ENCODE measurements at places on chromosomes 11 and 22.

DNA sequence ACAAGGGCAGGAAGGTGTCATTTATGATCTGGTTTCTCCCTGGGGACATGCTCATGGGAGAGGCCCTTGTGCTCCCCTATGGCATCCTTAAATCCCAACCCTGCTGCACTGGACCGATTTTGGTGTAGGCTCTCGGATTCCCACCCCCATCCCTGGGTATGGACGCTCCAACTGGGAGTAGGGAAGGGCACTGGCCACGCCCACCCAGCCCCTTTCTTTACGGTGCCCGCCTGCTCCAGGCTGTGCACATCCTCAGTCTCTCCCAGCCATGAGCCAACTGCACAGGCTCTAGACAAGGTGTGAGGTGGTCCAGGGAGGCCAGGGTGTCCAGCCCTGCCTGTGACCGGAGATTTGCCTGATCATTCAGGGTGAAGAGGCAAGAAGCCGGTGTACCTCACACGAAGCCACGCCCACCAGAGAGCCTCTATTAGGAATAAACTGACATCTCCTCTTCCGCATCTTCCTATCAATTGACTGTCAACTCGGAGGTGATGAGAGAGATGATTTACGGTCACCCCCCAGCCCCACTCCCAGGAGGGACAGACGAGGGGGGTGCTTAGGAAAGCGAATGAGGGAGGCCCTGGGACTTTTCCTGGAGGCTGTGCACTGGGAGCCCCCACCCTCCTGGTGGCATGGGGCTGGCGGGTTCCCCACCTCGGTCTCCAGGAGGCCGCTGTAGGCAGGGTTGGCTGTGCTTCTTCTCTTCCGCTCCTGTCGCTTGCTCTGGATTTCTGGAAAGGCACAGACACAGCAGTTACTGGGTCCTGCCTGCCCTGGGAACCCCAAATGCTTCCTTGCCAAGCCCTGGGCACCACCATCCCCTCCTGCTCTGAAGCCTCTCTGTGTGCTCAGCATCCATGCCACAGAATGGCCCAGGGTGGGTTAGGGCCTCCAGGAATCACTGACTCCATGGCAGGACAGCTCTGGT, 116.7 kb downstream of the PHF21B start:
- DNase-seq: no peak

DNA sequence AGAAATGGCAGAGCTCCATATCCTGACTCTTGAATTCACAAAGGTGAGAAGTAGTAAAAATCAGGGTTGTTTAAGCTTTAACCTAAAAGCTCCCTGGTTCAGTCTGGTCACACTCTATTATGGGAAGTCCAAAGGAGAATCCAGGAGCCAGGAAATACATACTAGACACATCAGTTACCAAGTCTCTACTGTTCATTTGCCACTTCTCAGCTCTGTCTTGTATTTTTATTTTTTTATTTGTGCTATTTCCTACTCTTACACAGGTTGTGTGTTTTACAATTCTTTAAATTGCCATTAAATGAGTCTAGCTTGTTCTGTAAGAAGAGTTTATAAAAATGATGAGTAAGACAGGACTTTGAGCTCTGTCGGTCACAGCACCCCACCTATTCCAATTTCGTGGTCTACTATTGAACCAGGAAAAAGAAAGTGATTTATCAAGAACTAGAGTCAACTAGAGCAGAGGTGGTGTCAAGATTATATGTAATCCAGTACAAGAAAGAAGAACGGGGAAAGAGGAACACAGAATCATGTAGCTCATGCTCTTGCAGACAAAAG, 9.7 kb downstream of the MS4A12 start:
- DNase-seq: no peak

- DNase-seq: no peak
Observed at GRCh38 chr11:66844496-66845142, 1.4 kb downstream of the RCE1 start.

- no peak for DNase-seq
Observed at GRCh38 chr22:40479126-40479800, 108.9 kb downstream of the SGSM3 start.

DNA sequence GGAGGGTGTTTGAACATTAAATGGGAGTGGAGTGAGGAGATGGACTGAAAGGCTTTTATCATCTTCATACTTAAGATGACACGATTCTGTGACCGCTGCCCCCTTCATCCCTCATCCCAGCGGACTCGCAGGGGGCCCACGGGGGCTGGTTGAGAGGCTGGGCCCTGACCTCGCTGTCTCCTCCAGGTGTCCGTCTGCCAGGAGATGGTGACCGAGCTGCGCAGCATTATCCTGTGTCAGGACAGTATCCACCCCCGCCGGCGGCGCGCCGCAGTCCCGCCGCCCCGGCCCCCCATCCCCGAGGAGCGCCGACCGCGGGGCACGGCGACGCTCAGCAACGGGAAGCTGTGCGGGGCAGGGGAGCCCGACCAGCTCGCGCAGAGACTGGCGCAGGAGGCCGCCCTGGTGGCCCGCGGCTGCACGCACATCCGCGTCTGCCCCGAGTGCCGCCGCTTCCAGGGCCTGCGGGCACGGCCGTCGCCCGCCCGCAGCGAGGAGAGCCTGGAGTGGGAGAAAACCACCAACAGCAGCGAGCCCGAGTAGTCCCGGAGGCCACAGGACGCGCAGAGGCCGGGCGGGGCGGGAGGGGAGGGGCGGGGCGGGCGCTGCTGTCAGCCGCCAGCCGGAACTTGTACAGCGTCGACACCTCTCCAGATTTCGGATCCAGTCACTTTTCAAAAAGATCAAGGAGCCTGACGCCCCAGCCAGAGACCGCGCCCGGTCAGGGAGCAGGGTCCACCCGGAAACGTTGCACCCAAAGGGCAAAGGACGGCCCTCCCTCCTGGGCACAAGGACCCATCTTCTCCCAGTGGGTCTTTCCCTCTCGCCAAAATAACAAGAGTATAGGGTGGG, 38.0 kb upstream of the TBCEL start:
- peak; percentile 4 for DNase-seq

GRCh38 chr11:67588136-67588503, 4.5 kb downstream of the GSTP1 start:
- no peak for DNase-seq

GRCh38 chr11:324156-324555, 3.5 kb upstream of the IFITM3 start:
- no peak for DNase-seq

DNA sequence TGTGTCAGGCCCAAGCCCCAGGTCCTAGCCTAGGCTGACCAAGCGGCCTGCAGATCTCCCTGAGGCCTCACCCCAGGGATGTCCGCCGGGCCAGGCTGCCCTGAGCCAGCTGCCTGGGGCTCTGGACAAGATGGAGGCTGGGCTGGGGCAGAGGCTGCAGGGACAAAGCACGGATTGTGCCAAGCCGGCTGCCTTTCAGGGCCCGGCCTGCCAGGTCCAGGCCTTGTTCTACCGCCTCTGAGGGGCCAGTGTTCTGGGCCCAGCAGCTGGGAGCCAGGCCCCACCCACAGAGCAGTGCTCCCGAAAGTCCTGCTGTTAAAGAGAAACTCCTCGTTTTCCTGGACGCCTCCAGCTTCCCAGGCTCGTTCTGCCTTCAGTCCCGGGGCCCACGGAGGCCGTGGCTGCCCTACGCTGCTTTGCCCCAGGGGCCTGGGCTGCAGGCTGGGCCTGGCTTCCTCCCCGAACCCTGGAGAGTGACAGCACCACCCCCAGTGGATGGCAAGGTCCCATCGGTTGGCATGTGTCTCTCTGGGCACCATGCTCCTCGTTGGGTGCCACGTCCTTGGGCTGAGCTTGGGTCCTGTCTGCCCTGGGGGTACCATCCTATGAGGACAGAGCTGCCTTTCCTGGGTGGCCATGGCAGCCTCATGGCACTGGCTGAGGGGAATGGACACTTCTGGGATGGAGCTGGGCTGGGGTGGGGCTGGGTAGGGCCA, 7.6 kb downstream of the BRSK2 start:
- DNase-seq: no peak

DNA sequence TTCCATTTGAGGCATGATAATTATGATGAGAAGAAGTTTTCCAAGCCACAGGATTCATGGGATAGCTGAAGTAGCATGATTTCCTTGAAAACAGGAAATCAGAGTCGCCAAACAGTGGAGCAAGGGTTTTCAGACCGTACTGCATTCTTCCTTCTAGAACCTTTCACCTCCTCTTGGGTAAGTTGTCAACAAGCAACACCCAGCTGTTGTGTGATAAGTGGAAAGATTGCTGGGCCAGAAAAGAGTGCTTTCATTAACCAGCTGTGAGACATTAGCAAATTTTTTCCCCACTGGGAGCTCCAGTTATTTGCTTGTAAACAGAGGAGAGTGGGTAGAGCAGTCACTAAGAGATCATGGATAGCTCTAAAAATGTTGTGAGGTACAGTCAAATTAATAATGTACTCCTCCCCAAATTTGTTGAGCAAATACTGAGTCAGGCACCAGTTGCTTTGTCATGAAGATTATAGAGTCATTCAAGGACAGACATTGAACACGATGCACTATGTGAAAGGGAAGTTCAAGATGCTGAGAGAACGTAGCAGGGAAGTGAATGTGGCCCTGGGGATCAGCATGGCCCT, 11.7 kb upstream of the MPEG1 start:
- no peak for DNase-seq

DNA sequence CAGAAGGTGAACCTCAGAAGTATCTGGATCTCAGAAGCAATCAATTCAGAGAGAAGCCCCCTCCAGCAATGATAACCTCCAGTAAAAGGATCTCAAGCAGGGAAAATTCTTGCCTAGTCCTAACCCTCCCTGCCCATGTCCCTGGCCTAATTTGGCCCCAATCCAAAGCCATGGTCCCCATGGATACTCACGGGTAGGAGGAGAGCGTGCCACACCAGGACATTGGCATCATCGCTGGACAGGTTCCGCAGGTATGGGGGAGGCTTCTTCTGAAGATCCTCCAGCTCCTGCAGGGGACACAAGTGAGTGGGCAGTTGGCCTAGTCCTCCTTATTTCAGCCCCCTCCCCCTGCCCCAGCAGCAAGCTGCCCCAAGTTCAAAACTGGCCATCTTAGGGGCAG, 7.3 kb downstream of the UBE2L6 start:
- DNase-seq: no peak

DNA sequence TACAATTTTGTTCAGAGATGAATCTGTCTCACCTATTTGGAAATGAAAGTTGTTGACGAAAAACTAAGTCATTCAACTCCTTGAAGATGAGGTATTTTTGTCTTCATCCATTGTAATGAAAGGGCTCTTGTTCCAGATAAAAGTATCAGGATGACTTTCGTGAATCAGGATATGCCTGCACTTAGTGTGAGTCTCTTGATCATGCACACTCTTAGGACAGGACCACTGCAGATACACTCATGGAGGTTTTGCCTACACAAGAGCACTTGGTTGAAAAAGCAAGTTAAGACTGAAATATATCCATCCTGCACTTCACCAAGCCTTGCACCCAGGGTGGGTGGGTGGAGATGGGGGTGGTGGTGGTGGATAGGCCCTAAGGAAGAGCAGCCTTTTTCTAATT, 120.8 kb upstream of the MTMR2 start:
- no peak for DNase-seq

- DNase-seq: no peak
Observed at GRCh38 chr11:99117603-99118002, 96.9 kb downstream of the CNTN5 start.

DNA sequence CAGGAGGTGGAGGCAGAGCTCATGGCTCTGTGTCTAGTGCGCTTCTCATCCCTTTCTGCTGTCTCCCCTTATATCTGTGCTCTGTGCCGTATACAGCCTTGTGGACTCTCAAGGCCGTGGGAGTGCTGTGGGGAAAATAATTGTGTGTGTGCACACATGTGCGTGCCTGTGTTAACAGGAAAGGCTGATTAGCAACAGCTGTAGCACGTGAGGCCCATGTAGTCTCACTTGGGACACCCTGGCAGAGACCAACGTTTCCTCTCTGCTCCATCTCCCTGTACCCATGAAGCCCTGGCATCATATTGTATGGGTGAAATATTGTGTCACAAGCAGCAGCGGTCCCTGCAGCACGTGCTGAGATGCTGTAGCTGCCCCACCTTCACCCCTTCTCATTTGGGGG, 109.3 kb downstream of the LRRC32 start:
- DNase-seq: no peak

GRCh38 chr22:24407278-24407665, 20.1 kb upstream of the ADORA2A start:
- DNase-seq: no peak

GRCh38 chr22:33766091-33766490, 154.2 kb downstream of the LARGE1 start:
- no peak for DNase-seq

DNA sequence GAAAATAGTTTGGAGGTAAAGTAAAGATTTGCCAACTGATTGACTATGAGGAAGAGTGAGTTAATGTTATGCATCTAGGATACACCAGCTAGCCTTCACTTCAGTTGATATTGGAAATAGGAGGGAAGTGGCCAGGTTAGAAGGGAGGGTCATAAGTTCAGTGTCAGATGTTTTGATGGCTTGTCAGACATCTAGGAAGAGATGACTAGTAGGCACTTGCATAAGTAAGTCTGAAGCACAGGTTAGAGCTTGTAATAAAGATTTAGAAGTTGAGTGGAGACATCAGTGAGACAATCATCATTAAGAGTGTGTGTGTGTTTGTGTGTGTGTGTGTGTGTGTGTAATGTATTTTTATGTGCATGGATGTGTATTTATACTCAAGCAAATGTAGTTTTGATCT, 146.1 kb downstream of the OR4C45 start:
- no peak for DNase-seq

GRCh38 chr11:93016595-93016994, 47.1 kb downstream of the MTNR1B start:
- DNase-seq: no peak

GRCh38 chr11:8345179-8345578, 81.5 kb upstream of the LMO1 start:
- no peak for DNase-seq

GRCh38 chr11:66595245-66595904, 2.4 kb downstream of the CCS start:
- no peak for DNase-seq

- no peak for DNase-seq
Observed at GRCh38 chr11:109514313-109515018, 92.5 kb downstream of the C11orf87 start.

- DNase-seq: no peak
Observed at GRCh38 chr22:17829695-17830042, 55.4 kb upstream of the BID start.

GRCh38 chr11:73404506-73405145, 28.4 kb downstream of the RELT start:
- no peak for DNase-seq

GRCh38 chr22:30046716-30047363, 33.4 kb upstream of the HORMAD2 start:
- DNase-seq: no peak

DNA sequence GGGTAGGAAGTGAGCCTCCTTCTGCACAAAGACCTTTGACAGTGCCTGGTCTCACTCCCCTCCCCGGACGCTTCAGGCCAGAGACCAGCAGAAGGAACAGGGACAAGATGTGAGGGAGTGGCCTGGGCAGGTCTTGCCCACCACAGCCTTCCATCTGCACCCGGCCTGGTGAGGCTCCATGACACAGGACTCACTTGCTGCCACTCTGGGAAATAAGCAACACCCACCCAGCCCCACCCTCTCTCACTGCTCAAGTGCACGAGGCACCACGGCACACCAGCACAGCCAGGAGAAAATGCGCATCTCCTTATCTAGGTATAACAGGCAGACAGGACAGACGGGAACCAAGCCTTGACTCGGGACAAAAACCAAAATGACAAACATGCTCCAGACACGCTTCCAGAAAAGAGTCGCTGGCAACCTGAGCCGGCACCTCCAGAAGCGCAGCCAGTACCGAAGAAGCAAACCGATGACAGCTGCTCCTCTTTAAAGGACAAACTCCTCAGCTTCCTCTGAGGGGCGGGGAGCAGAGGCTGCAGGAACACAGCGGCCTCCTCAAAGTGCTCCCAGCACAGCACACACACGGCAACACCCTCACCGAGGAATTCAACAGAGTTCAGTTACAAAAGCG, 41.7 kb downstream of the BRD1 start:
- DNase-seq: no peak

- DNase-seq: no peak
Observed at GRCh38 chr11:11977206-11977938, 31.1 kb downstream of the DKK3 start.

Data from stimulated activated CD4-positive, alpha-beta T cell treated with anti-CD3 and anti-CD28 coated beads, Interleukin-1b, Interleukin-23, amount 100 ng/mL, for 1 hour (primary cell).